ENCODE measurements at places on chromosomes 1 and 21.

DNA sequence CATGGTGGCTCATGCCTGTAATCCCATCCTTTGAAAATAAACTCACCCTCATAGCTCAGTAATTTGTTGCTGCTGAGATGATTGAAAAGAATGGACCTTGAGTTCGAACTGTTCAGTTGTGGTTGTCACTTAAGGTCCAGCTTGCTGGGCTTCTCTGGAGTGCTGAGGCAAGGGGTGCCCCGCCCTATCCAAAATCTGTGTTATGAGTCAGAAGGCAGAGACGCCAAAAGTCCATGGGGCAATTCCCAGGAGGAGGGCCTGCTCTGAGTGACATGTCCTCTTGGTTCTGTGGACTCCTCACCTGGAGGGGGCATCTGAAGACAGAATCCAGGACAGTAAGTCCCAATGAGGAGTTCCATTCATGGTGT, 64.8 kb downstream of the MYOM3 start:
- no peak for DNase-seq

DNA sequence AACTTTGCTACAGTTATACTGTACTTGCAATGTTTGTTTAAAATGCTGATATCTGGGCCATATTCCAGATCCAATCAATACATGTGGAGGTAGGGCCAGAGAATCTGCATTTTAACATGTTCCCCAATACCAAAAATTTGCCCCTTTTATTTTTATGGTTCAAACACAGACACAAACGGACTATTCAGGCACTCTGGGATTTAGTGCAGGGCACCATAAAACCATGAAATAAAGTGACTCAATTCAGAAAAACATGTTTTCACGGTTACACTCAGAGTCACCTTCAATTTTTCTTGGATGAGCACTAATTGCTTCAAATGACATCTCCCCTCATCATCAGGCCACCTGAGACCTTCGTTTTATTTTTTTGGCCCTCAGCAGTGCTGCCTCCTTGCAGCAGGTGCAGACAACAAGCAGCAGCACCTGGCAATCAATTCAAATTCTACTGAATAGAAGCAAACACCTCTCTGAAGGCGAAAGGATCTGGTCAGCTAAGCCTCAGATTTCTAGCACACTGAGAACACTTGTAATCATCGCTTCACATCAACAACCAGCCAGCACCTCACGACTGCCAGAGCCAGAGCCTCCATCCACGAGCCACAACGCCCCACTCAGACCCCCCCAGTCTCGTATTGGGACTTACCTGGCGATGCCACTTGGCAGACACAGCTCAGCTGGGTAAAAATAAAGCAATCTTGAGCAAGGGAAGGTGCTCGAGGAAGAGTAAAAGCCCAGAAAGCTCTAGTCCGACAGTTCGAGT, 1.1 kb downstream of the ERO1B start:
- DNase-seq: no peak

DNA sequence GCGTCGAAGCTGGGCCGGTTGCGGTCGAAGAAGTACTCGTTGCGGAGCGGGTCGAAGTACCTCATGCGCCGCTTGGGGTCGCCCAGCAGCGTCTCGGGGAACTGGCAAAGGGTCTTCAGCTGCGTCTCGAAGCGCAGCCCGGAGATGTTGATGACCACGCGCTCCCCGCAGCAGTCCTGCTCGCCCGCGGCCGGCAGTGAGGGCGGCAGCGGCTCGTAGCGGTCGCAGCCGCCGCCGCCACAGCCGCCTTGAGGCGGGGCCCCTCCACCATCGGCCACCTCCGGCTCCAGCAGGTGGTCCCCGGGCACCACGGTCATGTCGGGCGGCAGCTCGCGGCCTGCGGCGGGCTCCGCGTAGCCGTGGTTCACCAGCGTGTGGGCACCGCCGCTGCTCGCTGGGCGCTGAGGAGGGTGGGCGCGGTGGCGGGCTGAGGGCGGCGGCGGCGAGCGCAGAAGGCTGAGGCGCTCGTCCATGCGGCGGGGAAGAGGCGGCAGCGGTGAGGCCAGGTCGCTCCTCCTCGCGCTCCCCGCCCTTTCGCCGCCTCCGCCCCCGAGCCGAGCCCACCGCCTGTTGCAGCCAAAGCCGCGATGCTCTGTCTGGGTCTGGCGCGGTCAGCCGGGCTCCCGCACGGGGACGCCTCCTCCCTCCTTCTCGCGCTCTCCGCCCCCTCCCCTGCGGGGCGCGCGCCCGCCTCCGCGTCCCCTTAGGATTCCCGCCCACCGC, at the start of gene KCNA3:
KCNA3 (minus strand) TSS at position 604 of the 723 bp plus-strand sequence; CDS start at position 473, 131 bp downstream.
- no peak for DNase-seq

- DNase-seq: no peak
Measured at GRCh38 chr1:165562571-165562970, 18.8 kb downstream of the LRRC52 start.

DNA sequence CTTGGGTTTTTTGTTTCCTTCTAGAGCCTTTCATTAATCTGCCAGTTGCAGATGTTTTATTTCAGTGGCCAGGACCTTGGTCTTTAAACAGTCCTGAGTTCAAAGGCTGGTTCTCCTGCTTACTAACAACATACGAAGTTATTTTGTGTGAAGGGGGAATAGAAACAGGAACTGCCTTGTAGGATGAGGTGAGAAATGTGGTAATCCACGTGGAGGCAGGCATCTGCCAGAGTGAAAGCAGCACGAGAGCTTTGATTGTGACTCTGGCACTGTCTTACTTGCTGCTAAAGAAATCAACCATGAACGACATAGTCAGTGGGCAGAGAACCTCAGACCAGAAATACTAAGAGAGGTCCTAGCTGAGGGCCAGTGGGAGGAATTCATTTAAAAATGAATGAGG, 30.4 kb downstream of the TMEM63A start:
- no peak for DNase-seq

GRCh38 chr1:182725259-182726255, 41.2 kb upstream of the RGS8 start:
- DNase-seq: no peak

DNA sequence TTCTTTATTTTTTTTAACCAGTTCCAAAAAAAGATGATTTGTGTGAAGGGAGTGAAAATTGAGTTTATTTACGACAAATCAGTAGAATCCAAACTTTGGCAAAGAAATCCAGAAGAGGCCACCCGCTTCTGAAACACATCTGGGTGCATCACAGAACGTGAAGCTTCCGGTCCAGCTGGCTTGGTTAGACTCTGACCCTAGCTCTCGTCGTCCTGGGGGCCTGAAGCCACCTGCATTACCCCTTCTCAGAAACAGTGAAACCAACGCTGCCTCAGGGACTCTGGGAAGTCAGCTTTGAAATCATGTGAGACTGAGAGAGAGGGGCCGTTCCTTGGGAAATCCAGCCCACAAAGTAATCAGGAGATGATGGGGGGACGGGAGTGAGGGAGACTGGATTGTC, 21.8 kb downstream of the AJAP1 start:
- no peak for DNase-seq

- no peak for DNase-seq
Measured at GRCh38 chr1:899636-900317, 23.9 kb upstream of the SAMD11 start.

GRCh38 chr21:43313221-43313938, 113.6 kb downstream of the SIK1 start:
- DNase-seq: no peak

- peak; percentile 70 for DNase-seq
Measured at GRCh38 chr1:226846786-226847185, 23.6 kb upstream of the PSEN2 start.

DNA sequence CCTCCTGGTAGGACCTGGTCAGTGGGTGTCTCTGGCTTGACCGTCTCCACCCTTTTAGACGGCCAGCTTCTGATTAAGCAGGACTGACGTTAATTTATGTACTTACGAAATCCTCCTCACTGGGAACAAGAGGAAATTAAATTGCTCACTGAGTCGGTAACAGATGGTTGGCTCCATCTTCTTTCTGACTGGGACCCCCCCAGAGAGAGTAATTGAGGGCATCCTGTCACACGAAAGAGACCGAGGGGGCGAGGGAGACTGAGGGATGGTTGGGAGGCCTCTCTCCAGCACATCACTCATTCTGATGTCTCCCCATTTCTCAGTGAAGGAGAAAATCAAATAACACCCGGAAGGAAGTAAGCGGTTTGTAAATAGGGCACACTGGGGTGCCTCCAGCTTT, 104.8 kb downstream of the OMA1 start:
- DNase-seq: no peak

DNA sequence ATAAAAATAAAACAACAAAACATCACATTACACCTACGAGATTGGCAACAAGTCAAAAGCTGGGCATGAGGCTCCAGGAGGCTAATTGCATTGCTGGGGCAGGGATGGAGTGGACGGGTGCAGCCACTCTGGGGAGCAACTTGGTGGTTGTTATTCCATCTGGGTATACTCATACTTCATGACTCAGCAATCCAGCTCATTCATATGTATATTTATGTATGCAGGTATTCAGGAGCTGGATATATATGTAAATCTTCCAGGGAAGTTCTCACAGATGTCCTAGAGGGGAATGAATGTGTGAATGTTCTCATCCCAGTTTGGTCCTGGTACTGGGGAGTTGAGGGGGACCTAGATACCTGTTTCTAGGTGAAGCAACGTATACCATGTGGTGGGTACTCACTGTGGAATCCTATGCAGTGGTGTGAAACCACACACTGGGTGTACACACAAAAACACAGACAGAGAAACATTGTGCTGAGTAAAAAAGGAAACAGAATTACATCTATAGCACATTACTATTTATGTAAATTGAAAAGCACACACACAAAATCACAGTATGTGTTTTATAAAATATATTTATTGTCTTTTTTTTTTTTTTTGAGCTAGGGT, 79.7 kb upstream of the RAB4A start:
- DNase-seq: no peak

- DNase-seq: no peak
Measured at GRCh38 chr1:228286505-228287417, 78.9 kb downstream of the OBSCN start.

- no peak for DNase-seq
Measured at GRCh38 chr21:35075546-35075945, 26.4 kb upstream of the RUNX1 start.

DNA sequence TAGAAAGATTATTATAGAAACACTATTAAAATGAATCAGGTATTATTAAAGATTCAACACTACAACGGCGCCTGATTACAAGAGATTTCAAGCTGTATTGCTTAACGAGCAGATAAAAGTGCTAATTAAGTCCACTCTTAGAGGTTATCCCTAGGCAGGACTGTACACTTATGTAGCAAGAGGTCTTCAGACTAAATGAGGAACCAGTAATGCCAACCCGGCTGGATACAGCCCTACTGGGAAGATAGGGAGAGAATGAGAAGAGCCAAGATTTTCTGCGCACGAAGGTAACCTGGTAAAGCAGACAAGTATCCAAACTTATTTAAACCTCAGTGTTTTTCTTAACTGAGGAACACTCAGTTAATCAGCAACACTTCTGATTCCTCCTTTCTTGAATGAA, 115.7 kb upstream of the HIVEP3 start:
- DNase-seq: no peak

GRCh38 chr21:38474124-38474523, 24.2 kb downstream of the ERG start:
- DNase-seq: no peak

GRCh38 chr1:59046134-59046533, 250.8 kb upstream of the FGGY start:
- no peak for DNase-seq

- DNase-seq: no peak
Measured at GRCh38 chr21:31667132-31667531, 7.6 kb downstream of the SOD1 start.

- no peak for DNase-seq
Measured at GRCh38 chr1:1990222-1990621, 13.4 kb downstream of the CFAP74 start.

DNA sequence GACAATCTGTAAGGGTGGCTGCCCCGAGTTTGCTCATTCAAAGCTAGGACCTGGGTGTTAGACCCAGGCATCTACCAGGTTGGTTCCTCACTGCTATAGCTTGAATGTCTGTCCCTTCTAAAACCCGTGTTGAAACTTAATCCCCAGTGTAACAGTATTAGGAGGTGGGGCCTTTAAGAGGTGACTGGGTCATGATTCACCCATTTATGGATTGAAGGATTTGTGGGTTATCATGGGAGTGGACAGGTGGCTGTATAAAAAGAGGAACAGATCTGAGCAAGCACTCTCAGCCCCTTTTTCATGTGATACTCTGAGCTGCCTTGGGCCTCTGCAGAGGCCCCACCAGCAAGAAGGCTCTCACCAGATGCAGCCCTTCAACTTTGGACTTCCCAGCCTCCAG, 29.4 kb downstream of the PSMG1 start:
- DNase-seq: no peak

- no peak for DNase-seq
Measured at GRCh38 chr1:212648431-212648830, 39.9 kb downstream of the ATF3 start.

DNA sequence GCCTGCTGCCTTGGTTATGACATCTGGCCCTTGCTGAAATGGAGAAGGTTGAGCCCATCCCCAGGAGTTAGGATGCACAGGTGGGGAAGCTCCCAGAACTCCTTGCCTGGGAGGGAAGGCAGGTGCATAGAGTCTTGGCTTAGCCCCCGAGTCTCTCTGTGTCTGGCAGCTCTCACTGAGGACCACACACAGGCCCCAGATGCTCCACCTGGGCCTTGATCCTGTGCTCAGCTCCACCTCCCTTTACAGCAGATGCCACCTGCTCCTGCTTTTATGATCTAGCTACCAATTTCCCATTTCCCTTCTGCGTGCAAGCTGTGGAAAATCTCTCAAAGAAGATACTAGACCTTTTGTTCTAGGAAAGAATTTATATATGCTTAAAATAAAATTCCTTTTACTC, 28.8 kb upstream of the KCNJ6 start:
- no peak for DNase-seq

- no peak for DNase-seq
Measured at GRCh38 chr1:54188291-54188690, 11.5 kb downstream of the CYB5RL start.

DNA sequence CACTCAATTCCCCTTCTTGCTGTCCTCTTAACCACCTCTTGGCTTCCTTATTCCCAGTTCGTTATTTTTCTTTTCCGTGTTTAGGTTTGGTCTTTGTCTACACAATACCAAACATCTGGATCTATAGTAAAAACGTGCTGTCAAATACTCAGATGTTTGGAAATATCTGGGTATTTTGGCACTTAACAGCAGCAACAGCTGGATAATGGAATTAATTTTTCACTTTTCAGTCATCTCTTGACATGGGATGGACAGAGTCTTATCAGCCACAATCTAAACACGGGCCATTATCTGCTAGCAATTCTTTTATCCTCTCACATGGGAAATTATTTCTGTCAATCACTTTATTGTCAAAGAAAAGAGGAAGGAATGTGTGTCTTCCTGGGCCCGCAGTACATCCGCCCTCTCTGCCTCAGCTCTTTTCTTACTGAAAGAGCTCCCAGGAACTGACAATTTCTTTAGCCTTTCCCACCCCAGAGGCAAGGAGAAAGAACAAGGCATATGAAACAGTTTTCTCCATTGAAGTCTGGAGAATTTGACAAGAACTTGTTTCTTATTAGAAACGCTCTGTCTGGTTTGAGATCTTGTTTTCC, 13.4 kb downstream of the NHLH2 start:
- DNase-seq: no peak

- no peak for DNase-seq
Measured at GRCh38 chr1:203289281-203289981, 15.9 kb upstream of the BTG2 start.

- no peak for DNase-seq
Measured at GRCh38 chr1:208465786-208466590, 221.8 kb upstream of the PLXNA2 start.

Measured in foreskin melanocyte (primary cell).